ENCODE measurements at places on chromosomes 5 and 9.

GRCh38 chr5:165138236-165138635 lies 1632.8 kb downstream of the MAT2B start:
- no peak for DNase-seq

- no peak for DNase-seq
These were observed 1.6 kb upstream of the INPP5E start for GRCh38 chr9:136441191-136441680.

GRCh38 chr9:106896695-106897094 lies 33.7 kb downstream of the ZNF462 start:
- no peak for DNase-seq

DNA sequence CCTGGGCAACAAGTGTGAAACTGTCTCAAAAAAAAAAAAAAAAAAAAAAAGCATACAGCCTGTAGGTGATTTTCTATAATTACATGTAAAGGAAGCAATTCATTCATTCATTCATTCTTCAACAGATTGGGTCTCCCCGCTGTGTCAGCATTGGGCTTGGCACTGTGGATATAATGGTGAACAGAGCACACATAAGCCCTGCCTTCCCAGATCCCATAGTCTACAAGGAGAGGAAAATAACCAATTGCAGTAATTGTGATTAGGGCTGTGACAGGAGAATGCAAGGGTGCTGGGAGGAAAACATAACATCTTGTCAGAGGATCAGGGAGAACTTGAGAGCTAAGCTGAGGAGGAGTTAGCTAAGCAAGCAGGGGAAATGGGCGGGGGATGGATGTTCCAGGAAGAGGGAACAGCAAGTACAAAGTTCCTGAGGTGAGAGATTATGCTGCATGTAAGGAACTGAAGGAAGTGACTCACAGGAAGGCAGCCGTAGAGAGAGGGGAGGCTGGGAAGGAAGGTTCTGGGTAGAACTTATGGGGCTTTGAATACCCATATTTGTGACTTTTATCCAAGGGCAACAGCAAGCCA lies 24.0 kb upstream of the KLF9 start:
- DNase-seq: no peak

DNA sequence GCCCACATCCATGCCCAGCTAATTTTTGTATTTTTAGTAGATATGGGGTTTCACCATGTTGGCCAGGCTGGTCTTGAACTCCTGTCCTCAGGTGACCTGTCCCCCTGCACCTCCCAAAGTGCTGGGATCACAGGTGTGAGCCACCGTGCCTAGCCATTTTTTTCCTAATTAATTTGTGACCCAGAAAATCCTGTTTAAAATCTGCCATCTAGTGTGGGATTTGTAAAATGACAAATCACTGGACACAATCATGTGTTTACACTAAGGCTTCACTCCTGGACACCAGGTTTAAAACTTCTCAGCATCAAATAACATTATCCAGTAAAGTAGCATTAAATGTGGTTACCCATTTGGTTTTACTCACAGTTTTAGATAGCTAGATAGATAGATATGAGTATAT lies 18.6 kb upstream of the KDM4C start:
- no peak for DNase-seq

DNA sequence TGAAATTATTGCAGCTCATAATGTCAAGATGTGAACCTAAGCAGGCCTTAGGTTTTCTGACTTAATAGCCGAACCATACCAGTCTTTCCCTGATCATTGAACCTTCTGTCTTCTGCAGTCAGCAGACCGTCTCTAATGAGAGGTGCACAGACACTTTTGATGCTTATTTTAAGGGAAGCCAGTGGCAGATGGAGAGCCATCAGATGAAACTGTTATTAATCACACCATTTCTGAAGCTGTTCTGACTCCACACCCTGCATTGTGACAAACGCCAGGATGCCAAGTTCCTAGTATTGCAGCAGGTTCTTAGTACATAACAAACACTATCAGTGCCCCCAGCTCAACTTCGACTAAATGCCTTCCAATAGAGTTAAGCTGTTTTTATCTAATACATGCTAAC lies 43.0 kb downstream of the PIK3R1 start:
- no peak for DNase-seq

GRCh38 chr5:65262096-65262495 lies 219.6 kb downstream of the ADAMTS6 start:
- no peak for DNase-seq

- DNase-seq: no peak
These were observed 185.5 kb downstream of the ARHGAP26 start for GRCh38 chr5:142955628-142956027.

- DNase-seq: peak; percentile 37
These were observed 8.9 kb downstream of the SRP19 start for GRCh38 chr5:112869948-112870347.

DNA sequence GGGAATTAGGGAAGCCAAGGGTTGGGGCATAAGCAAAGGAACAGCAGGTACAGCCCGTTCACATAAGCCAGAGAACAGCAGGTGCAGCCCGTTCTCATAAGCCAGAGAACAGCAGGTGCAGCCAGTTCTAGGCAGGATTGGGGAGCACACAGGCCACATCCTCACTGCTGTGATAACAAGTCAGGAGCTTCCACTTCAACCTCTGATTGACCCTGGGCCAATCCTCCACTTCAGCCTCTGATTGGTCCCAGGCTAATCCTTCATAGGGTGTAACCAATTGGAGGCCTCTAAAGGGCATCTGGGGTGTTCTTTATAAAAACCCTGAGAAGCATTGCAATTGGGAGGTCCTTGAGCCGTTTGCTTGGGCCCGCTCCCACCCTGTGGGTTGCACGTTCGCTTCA lies 27.5 kb downstream of the CEL start:
- no peak for DNase-seq

DNA sequence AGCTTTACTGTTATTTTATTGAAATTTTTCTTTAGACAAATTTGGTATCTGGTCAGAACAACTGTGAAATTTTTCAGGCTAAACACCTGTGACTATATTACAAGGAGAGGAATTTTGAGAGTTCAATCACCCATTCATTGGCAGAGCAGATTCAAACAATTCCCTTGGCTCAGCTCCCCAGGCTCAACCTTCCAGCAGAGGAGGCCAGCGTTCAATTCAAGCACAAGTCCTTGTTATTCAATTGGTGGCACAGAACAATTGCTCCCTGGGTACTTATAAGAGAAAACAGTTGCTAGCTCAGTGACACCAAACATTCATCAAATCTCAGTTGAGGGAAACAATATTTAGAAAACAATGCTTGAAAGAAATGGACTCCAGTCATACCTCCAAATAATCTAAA lies 83.3 kb downstream of the SUSD1 start:
- peak; percentile 24 for DNase-seq

DNA sequence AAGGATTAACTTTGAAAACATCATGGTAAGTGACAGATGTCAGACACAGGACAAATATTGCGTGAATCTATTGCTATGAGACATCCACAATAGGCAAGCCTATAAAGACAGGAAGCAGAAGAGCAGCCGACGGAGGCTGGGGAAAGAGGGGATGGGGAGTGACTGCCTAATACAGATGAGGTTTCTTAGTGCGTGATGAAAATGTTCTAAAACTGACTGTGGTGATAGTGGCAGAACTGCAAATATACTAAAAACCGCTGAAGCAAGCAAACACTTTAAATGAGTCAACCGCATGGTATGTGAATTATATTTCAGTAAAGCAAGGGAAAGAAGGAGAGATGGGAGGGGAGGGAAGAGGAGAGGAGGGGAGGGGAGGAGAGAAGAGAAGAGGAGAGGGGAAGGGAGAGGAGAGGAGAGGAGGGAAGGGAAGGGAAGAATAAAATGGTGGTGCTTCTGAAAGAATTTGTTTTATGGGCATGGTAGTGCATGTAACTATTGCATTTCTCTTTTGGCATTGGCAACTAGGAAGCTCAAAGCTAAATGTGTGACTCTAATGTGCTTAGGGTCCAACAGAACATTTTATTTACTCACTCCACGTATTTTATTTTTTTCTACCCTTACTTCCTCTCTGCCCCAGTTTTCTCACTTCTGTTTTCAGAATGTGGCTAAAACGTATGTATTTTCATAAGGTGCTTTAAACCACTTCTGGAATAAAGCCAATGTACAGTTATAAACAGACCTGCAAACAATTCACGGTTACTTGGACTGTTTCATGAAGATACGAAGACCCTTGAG lies 21.3 kb downstream of the AKNA start:
- peak; percentile 59 for DNase-seq

All from activated CD8-positive, alpha-beta T cell treated with anti-CD3 and anti-CD28 coated beads, Interleukin-2, amount 10 ng/mL, durations not matched to agents 7 days and 5 days (primary cell).